Cardiac fibroblast (primary cell): ENCODE measurements at places on chromosomes 6 and 20.
A peak's percentile ranks its signal among the peaks of the same experiment; 100 is the strongest.

- DNase-seq = peak; percentile 42
These were observed 512.5 kb downstream of the BCKDHB start for GRCh38 chr6:80618953-80619352.

DNA sequence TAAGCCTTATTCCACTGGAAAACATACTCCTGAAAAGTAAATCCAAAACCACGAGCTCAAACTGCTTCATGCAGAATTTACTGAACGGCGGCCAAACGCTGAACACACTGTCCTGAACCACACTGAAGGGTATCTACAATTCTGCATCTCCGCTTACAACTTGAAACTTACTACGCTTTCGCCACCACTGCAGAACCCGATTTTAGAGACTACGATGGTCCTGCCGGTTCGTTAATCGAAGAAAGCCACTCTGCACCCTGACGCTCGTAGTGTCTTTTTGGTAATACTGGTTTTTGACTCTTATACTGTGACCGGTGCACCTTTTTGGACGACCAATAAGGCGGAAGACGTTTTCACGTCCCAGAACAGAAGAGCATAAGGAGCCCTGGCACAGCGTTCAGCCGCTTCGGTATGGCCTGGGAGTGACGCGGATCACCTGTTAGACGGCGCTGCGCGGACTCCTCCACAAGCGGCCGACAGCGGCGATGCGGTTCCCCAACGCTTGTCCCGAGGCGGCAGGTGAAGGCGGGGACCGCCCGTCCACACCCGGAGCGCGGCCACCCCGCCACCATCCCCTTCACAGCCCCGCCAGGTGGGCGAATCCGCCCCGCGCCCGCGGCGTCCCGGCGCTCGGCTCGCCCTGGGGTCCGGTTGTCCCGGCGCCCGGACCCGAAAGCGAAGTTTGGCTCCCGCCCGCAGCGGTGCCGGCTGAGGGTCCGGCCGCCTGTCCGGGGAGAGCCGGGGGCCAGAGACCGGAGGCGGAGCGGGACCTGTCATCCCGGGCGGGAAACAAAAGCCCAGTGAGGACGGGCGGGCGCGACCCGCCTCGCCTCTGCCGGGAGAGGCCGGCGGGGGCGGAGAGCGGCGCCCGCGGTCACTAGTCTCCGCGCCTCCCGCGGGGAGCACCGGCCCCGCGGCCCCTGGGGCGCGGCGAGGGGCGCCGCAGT lies 784 bp downstream of the FKBP5 start:
- DNase-seq = peak; percentile 47

GRCh38 chr6:113464960-113465359 lies 392.2 kb upstream of the MARCKS start:
- DNase-seq = peak; percentile 52

DNA sequence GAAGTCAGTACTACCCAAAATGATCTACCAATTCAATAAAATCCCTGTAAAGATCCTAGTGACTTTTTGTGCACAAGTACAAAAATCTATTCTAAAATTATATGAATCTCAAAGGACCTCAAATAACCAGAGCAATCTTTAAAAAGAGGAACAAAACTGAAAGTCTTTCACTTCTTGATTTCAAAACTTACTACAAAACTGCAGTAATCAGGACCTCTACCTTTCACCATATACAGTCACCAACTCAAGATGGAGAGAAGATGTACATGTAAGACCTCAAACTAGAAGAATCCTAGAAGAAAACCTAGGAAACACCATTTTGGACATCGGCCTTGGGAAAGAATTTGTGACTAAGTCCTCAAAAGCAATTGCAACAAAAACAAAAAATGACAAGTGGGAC lies 109.5 kb upstream of the CD93 start:
- no peak for DNase-seq
